ENCODE measurements at places on chromosomes 3 and 15. TPM values are rescaled to one million over a fixed set of nuclear protein-coding genes. Genes with fewer than 3 reads are reported as not detected.
A peak's percentile ranks its signal among the peaks of the same experiment; 100 is the strongest.

Gene MST1R
- 3.9 TPM for total RNA-seq

Gene MYEF2
- 25.4 TPM for total RNA-seq

Gene REC114
- total RNA-seq = not detected

Gene SLC28A2
- not detected for total RNA-seq

Gene MTFMT
- 19.3 TPM for total RNA-seq

Gene SUSD5
- not detected for total RNA-seq

Gene CHRM5
- not detected for total RNA-seq

Gene GMNC
- not detected for total RNA-seq

Gene SCAMP5
- 1.1 TPM for total RNA-seq

Gene GRK7
- not detected for total RNA-seq

Gene ARNT2
- total RNA-seq = not detected

Gene TNNC1
- total RNA-seq = 0.84 TPM

Gene ARGFX
- not detected for total RNA-seq

Gene IGDCC3
- not detected for total RNA-seq

Gene CKMT1A
- not detected for total RNA-seq

- DNase-seq = no peak
These were observed 23.7 kb upstream of the FURIN start for GRCh38 chr15:90844696-90845095.

GRCh38 chr3:44584646-44585501 is at the start of gene ZNF660:
TSS of gene ZNF660 (plus strand) at chr3:44584964. CDS start at chr3:44594194, 9,230 bp downstream.
- DNase-seq = no peak

DNA sequence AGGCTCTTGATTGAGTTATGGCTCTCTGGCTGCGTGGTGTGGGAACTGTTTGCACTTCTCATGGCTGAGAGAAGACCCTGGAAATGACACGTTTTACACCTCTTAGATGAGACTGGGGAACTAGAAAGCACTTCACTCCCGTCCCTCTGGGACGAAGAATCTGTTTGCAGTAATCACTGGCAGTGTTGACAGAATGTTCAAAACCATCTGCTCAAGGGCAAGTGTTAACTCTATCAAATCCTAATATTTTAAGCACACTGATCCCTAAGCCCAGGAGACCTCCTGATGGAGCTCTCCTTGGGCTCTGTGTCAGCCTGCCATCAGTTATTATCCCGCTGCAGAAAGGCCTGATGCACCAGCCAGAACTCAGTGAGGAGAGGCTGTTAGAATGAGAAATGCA is 323.8 kb upstream of the DNAJC19 start:
- no peak for DNase-seq

DNA sequence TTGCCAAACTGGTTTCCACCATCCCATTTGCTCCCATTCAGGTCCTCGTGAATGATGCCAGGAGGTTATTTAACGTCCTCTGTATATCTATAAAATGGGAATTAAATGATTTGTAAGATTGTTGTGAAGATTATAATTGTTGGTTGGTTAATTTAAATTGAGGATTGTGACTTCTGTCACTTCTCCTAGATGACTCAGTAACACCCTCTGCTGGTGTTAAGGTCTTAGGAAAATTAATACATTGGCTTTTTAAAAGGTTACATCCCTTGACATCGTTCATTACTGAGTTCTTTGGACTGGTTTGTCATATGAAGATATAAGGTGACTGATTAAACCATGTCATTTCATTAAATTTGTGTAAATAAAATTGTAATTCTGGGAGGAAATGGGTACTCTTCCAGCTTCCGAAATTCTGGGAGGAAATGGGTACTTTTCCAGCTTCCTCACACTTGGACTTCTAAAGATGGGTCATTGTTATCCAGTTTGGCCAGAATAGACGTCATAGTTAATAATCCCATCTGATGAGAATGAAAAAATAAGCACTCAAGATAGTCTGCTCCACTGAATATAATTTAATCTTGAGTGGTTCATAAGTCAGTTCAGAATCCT is 33.3 kb upstream of the PAQR5 start:
- DNase-seq = no peak

DNA sequence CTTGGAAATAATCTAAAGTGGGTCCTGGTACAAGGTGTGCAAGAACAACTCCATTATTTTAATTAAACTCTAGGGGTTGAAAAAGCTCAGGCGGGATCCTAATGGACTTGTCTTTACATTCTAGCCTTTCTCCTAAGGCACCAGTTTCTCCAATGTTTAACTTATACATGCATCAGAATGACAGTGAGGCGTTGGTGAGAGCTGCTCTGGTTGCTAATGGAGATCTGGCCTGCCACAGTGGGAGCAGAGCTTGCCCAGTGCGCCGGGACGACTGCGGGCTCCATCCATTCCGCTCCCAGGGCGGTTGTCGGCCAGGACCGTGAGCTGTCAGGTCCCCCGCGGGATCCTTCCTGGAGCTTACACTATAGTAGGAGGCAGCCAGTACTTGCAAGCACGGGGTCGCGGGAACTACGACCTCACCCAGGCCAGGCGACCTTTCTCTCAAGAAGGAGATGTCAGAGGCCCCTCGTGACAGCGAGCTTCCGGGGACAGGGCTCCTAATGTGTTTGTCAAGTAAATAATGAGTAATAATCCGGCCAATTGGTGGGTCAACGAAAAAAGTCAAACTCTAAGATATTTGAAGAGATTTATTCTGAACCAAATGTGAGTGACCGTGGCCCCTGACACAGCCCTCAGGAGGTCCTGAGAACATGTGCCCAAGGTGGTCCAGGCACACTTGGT is 991 bp upstream of the HIGD1A start:
- DNase-seq = no peak

DNA sequence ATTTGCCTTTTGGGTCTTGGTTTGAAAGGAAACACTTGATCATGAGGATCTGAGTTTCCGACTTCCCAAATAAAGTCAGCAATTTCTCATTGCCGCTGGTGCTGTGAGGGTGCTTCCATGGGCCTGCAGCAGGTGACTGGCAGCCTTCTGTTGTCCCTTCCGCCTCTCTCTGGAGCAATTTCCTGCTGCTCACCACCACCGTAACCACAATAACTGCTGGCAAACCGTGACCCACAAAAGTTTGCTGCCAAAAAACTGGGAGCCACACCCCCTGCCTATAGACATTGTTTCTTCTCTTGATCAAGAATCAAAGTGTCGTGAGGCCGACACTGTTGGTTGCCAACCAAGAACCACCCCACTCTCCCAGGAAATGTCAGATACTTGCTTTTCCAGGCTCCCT is 164.0 kb downstream of the NR2F2 start:
- DNase-seq = no peak

DNA sequence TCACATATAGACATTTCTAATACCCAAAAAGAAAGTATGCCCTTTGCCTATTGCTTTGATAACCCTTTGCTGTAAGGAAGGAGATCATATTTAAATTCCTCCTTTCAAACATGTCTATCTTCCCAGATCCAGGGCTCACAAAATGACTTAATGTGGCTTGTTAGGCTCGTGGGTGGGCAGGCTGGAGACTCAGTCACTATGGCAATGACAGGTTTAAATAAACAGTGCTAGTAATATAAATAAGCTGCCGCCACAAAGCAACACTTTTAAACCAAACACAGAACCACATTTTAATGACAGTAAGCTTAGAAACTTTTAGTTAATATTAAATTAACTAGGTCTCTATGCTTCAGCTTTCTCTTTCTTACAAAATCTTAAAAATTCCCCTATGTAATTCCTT is 616.0 kb upstream of the NAALADL2 start:
- no peak for DNase-seq

- no peak for DNase-seq
These were observed 44.9 kb upstream of the MANF start for GRCh38 chr3:51340013-51340829.

DNA sequence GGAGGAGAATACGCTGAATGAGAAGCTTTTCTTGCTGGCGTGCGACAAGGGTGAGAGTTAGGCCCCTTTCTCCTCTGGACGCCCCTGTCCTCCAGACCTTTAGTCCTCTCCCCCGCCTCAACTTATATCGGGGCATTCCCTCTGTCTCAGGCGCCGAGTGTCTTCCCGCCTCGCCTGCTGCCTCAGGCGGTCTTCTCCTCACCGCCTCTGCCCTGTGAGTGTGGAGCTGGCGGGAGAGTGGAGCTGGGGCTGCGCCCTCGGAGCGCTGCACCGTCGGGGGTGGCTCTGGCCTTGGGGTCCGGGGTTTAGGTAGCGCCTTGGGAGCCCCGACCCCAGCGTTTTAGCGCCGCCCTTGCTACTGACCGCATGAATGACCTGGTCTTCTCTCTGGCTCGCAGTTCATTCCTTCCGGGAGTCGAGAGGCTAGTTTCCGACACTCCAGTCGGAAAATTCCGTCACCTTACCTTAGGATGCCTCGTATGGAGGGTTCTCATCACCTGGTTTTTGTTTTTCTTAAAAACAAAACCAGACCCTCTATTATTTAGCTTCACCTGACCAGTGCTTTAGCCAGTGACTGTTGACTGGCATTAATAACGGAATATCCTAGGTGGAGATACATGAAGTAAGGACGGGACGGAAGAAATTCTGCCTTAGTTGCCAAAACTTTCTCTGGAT is 985 bp downstream of the TRPC1 start:
- no peak for DNase-seq

DNA sequence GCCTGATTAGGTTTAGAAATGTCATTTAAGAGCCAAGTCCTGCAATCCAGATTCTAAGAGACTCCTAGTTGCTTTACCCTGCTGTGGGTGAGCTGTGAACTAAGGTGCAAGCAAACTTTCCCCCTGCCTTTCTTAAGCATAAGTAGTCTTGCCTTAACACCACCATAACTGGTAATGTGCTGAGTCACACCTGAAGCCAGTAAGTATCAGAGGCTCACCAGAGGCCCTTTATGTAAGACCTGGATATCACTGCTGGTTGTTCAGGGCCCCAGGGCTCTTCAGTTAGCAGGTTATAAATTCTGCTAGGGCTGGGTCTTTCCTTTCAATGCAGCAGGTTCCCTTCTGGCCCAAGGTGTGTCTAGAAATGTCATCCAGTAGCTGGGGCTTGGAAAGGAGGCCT is 509.9 kb downstream of the VGLL3 start:
- DNase-seq = no peak

GRCh38 chr15:81807806-81808205 is 238.0 kb downstream of the MEX3B start:
- no peak for DNase-seq

DNA sequence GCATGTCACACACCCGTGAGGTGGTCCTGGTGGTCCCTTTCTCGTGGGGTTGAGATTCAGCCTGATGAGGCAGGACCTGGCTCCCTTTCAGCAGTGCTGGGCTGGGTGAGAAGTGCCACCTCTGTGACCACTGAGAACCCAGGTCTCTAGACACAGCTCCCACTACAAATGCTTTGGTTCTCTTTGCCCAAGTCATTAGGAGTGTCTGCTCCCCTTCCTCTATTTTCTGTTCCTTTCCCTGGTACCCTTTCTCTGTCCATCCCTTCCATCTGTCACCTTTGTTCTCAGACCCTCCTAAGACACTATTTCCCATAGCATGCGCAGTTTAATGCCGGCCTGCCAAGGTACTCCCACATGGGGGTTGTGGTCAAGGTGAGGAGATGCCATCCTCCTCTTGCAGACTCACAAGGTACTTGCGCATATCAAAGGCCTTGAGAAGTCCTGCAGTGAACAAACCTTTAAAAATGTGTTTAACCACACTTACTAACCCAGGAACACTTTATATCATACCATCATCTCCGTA is 297.7 kb downstream of the LRTM1 start:
- DNase-seq = no peak

- DNase-seq = no peak
These were observed 274.5 kb upstream of the PEX5L start for GRCh38 chr3:180311242-180311641.

DNA sequence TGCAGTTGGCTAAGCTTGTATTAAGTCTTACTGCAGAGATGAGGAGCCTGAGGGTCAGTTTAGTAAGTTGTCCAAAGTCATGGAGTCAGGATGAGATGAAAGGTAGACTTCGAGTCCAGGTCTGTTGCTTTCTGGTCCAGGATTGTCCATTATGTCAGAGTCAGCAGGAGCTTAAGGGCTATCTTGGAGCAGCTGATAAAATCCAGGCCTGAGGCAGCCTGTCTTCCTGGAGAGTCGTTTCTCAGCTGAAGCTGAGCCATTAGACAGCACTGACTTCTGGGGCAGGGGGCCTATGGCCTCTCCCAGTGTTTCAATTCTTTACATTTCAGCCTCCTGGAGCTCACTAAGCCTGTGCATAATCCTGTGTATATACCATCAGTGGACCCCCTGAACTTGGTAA is 219.5 kb upstream of the GAP43 start:
- DNase-seq = no peak

DNA sequence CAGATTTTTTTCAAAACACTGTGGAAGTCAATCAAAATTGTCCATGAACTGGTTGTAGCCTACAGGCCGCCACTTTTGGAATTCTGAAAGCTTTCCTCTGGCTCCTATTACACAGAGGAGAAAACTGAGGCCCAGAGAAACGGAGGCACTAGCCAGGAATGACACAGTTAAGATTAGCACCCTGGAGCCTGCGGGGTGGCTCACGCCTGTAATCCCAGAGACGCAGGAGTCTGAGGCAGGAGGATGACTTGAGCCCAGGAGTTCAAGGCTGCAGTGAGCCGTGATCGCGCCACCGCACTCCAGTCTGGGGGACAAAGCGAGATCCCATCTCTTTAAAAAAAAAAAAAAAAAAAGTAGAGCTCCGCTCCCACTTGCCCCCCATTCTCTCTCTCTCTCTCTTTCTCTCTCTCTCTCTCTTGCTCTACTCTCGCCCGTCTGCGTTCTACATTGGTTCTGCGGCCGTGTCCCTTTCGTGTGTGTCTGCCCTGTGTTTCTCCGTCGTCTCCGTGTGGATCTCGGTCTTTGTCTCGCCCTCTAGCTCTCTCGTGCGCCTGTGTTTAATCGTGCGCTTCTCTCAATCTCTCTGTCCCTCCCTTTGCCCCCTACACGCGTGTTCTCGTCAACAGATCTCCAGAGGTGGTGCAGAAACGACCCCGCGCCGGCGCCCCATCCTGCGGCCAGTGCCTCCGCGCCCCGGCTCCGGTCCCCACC is 512 bp upstream of the TRH start:
- DNase-seq = no peak

- DNase-seq = no peak
These were observed 424.5 kb downstream of the SOX2 start for GRCh38 chr3:182136008-182136910.

DNA sequence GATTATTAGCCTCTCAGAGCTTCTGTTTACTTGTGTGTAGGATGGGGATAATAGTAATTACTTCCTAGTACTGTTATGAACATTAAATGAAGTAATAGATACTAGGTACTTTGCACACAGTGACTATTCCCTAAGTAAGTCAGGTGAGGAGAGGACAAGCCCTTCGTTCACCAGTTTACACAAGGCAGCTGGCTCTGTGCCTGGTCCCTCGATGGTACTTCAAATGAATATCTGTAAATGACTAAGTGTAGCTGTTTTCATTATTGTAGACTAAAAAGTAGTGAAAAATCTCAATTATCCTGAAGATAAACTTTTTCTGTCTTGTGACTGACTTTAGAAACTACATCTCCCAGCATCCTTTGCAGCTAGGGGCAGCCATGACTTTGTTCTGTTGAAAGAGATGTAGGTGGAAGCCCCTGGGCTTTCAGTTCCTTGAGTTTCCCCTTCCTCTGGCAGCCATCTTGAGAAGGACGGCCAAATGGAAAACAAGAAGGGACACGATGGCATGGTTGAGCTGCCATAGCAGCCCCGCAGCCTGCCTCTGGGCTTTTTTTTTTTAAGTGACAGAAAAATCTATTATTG is 11.7 kb upstream of the WNT7A start:
- DNase-seq = peak; percentile 50

GRCh38 chr3:69490971-69491370 is 105.1 kb upstream of the FRMD4B start:
- DNase-seq = no peak
